ENCODE measurements at places on chromosomes 3 and 15.
A peak's percentile ranks its signal among the peaks of the same experiment; 100 is the strongest.

DNA sequence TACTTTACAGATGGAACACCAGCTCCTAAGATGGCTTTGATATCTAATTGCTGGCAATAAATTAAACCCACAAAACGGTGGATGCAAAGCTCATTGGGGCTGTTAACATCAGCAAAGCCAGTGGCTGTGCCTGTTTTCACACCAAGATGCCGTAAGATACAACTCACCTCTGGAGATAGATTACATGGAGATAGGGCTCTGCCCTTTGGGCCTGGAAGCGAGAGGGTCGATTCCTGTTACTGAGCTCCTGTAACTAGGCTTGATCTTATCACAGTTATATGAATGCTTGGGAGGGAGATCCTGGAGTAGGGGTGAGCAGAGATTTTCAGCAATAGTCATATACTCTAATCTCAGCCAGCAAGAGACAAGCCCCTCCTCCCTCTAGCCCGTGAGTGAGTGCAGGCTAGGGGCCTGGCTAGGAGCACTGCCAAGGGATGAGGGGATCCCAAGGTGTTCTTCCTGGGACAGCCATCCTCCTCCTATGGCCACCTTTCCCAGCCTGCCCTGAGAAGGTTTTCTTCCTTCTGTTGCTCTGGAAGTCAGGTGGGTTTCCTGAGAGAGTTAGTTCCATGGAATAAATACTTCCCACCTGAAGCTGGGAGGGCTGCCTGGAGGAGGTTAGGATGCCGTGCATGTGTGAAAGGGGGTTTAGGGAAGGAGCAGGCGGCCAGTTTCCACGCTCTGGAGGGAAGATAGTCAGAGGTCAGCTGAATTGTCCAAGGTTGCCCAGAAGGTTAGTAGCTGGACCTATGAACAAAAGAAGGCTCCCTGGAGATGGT is 18.1 kb upstream of the DOCK3 start:
- no peak for DNase-seq

GRCh38 chr3:150268426-150269391 is 139.4 kb upstream of the TSC22D2 start:
- peak; percentile 57 for DNase-seq

- peak; percentile 45 for DNase-seq
Observed at GRCh38 chr15:31758126-31758525, 272.2 kb upstream of the CHRNA7 start.

GRCh38 chr3:43523454-43524053 is 98.3 kb downstream of the ANO10 start:
- peak; percentile 32 for DNase-seq

DNA sequence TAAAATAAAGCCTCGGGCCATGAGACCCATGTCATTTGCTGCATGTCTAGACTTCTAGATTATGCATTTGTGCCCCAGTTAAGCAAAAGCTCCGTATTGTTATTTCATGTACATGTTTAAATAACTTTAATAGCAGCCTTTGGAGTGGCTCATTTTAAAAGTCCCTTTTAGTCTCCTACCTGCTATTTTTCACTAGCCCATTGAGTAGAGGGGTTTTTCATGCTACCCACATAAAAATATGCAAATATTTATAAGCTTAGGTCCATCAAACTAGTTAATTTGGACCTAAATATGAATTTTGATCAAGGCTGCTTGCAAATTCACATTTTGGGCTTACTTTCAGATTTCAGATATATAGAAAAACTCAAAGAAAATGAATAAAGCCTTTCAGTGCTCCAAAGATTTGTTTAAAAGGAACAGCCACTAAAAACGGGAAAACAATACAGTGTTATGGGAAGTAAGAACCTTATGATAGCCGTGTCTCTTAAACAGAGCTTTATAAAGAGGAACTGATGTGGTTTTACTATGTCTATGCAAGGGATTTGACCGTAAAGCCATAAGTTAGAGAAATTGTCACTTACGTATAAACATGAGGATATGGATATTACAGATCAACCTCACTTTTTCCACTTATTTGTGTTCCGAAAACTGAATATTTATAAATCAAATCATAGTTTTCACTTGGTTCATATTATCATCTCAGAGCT is 30.0 kb downstream of the FILIP1L start:
- DNase-seq, result no peak

DNA sequence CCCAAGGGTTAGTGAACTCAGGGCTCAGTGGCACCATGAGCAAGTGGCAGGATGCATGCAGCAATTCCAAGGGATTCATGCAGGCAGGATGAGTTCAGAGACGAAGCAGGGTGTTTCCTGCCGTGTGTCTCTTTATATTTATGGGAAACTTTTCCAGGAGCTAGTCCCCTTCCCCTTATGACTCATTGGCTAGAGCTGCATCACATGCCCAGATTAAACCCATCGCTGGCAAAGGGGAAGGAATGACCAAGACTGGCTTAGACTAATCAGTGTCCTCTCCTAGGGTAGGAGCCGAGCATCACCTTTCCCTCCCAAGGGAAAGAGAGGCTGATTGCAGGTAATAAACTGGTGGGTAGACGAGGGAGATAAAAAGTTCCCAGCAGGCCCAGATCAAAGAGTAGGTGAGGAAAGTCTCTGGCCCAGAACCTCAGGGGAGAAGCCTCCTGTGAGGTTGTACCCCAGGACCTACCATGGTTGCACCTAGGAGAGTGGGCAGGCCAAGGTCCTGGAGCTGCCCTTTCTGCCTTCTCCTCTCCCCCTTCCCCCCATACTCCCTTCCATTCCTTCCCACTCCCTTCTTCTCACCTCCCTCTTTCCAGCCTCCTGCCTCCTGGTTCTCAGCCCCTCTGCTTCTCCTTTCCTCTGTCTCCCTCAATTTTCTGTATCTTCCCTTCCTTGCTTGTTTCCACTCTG is 67.8 kb upstream of the ITGA11 start:
- no peak for DNase-seq

GRCh38 chr3:110093812-110094401 is 756.6 kb upstream of the DPPA4 start:
- no peak for DNase-seq

DNA sequence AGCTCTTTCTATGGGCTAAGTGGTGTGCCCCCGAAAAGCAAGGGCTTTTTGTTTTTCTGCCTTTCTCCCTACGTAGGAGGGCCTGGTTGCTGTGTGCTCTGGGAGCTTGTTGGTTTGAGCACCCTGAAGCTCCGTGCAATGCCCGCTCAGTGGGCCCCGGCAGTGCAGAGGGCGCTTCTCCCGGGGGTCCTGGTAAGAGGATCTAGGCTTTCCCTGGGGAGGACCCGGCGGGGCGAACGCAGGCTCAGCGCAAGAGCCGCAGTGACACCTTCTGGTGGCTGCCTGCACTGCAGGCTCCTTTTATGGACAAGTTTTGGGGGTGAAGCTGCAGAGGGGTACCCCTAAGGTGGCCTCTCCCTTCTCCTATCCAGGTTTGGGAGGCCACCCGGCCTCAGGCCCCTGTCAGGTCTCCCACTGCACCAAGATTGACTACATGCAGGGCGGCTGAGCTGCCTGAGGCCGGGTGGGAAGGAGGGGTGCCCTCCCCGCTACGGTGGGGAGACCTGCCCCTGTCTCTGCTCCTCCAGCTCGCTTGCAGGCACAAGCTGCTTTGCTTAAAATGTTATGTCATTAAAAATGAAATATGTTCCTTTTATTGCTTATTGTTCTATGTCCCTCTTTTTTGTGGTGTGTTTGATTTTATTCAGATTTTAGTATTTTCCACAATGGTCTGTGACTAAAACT is 387.9 kb downstream of the GABRG3 start:
- peak; percentile 15 for DNase-seq

- no peak for DNase-seq
Observed at GRCh38 chr3:175224051-175224450, 364.9 kb downstream of the NAALADL2 start.

DNA sequence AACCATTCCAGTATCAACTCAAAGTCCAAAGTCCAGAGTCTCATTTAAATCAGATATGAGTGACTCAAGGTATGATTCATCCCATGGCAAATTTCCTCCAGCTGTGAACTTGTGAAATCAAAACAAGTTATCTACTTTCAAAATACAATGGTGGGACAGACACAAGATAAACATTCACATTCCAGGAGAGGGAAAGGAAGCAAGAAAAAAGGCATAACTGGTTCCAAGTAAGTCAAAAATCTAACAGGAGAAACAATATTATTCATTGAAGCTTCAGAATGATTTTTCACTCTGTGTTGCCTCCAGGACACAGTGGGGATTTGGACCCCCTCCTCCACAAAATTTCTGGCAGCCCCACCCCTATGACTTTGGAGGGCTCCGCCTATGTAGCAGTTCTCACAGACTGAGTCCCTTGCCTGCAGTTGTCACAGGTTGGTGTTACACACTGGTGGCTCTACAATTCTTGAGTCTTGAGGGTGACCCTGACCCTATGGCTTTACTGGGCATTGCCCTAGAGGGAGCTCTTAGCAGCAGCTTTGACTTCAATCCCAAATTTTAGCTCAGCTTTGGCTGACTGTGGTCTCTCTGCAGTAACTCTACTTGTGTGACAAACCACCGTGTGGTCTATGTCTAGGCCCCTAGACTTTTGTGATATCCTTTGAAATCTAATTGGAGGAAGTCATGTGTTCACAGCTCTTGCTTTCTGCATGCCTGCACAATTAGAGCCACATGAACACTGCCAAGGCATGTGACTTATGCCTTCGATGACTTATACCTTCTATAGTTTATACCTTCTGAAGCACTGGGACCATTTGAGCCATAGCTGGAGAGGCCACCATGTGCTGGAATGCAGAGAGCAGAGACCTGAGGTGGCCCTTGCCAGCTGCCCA is 644.2 kb downstream of the GRM7 start:
- DNase-seq, result peak; percentile 96

DNA sequence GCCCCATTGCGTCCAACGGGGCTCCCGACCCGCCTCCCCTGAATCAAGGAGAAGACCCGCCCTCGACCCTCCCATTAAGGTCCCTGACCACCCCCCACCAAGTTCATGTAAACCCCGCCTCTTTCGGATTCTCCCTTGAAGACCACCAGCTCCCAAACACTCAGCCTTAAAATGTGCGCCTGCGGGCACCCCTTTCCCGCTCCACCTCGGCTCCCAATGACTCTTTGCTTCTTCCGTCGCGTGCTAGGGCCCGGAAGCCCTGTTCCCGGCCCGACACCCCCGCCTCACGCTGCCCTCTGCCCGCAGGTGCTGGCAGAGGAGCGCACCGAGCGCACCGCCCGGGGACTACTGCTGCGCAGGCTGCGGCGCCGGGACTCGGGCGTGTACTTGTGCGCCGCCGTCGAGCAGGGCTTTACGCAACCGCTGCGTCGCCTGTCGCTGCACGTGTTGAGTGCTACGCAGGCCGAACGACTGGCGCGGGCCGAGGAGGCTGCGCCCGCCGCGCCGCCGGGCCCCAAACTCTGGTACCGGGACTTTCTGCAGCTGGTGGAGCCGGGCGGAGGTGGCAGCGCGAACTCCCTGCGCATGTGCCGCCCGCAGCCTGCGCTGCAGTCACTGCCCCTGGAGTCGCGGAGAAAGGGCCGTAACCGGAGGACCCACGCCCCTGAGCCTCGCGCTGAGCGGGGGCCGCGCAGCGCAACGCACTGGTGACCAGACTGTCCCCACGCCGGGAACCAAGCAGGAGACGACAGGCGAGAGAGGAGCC is 2.7 kb upstream of the LSMEM2 start:
- no peak for DNase-seq

Data from choroid plexus epithelial cell (primary cell).